Stimulated activated CD8-positive, alpha-beta memory T cell treated with anti-CD3 and anti-CD28 coated beads, Interleukin-12 subunit alpha, Interleukin-12 subunit beta, amount 100 ng/mL, for 1 hour (primary cell): ENCODE measurements at places on chromosomes 12 and 14.

GRCh38 chr14:104820669-104821228 is 19.8 kb downstream of the ZBTB42 start:
- DNase-seq: no peak

DNA sequence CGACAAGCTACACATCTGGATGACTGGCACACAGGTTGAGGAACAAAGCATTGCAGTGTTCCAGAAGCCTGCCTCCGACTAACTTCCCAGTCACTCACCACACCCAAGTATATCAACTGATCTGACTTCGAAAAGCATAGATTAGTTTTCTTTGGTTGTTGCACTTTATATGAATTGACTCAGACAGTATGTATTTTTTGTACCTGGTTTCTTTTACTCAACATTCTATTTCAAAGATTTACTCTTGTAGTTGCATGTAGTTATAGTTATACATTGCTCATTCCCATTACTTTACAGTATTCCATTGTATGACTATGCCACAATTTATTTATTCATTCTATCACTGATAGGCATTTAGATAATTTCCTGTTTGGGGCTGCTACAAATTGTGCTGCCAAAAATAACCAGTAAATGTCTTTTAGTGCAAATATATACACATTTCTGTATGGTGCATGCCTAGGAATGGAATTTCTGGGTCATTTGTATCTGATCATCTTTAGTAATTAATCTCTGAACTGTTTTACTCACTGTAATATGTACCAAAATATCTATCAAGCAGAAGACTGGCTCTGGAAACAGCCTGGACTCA is 17.8 kb downstream of the PLCZ1 start:
- DNase-seq: no peak

- DNase-seq: no peak
Observed at GRCh38 chr14:65151609-65151956, 49.3 kb upstream of the MAX start.

- no peak for DNase-seq
Observed at GRCh38 chr12:1319212-1319611, 275.2 kb downstream of the FBXL14 start.

- DNase-seq: no peak
Observed at GRCh38 chr12:47891356-47891755, 13.4 kb downstream of the VDR start.

DNA sequence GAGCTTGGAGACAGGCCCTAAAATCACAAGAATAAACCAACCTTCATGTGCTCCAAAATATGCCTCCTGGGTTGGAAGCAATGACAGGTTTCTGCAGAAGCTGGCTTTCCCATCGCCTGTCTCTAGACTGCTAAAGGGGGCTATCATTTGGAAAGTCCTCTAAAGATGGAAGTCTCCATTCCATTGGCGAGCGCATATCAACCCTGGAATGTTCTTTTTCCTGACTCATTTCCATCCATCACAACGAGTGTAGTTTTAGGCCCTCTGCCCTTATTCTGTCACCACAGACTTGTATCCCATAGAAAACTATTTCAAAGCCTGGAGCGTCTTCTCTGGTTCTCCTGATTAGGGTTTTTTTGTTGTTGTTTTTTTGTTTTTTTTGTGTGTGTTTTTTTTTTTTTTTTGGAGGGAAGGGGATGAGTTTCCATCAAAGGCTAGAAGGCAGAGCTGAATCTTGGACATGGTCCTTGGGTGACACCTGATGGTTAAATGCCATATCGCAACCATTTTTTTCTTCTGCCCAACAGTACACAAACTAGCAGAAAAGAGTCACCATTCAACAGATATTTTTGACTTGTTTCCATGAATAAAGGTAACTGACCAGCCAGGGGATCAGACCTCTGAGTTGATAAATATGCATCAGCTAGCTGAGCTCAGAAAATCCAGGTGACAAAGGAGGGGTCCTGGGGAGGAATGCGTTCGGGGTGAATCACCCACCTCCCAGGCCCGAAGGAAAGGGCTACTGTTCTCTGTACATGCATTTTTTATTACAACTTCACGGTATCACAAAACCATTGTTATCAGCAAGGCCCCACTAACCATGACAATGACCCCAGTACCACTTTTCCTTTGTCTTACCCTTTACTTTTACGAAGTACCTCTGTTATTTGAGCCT is 40.5 kb downstream of the KCNA5 start:
- DNase-seq: no peak

DNA sequence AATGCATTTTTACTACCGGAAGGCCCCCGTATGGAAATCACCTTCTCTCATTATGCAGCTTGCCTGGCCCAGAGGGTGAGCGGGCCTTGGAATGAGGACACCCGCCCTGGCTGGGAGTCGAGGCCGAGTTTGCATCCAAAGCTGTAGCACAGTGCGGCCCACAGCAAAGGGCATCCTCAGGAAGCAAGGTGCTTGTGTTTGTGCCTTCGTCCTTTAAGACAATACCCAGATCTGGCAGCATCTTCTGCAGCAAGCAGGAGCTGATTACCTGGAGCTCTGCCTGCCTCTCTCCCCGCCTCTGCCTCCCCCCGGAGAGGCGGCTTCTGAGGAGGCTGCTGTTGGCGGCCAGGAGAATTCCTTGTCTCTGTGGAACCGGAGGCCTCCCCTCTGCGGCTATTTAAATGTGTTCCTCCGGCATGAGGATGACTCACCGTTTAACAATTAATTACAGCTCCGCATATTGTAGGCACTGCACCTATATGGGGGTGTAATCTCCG is 145.3 kb downstream of the CACNA1C start:
- no peak for DNase-seq

- no peak for DNase-seq
Observed at GRCh38 chr12:12016284-12017100, 54.2 kb upstream of the BCL2L14 start.

GRCh38 chr12:131194166-131194565 is 240.5 kb downstream of the ADGRD1 start:
- DNase-seq: no peak

DNA sequence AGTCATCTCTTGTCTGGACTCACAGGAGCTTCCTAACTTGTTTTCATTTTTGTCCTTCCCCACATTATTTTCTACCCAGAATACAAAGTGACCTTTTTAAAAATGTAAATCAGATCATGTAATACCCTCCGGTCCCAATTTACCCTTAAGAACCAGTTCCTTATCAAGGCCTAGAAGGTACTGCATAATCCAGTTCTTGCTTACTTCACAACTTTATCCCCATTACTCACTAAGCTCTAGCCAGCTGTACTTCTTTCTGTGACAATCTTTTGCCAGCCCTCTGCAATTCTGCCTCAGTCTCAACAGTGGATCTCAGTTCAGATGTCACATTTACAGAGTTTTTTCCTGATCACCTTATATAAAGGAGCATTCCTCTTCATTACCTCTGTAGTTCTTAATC is 11.6 kb downstream of the RAP1B start:
- DNase-seq: no peak

GRCh38 chr14:68638141-68638999 is 154.5 kb downstream of the ZFP36L1 start:
- DNase-seq: no peak

- DNase-seq: no peak
Observed at GRCh38 chr14:53355581-53356112, 202.5 kb upstream of the DDHD1 start.

GRCh38 chr12:71896205-71896882 is 42.3 kb upstream of the TPH2 start:
- DNase-seq: no peak

- no peak for DNase-seq
Observed at GRCh38 chr12:5898874-5899273, 46.2 kb downstream of the ANO2 start.

DNA sequence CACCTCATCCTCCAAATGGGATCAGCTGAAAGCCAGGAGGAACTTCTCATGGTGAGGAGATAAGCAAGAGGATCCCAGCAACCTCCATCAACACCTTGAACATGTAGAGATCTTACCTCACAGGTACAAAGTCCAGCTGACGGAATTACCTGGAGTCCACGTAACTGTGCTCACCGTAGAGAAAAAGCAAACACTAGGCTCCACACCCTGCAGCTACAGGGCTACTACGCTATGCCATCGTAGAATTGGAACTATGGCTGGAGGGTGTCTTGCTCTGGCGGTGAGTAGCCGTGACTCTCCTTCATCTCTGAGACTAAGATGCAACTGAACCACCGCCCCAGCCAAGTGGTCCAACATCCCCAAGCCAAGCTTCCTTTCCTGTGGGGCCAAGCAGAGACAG is 50.5 kb downstream of the CRY1 start:
- no peak for DNase-seq

DNA sequence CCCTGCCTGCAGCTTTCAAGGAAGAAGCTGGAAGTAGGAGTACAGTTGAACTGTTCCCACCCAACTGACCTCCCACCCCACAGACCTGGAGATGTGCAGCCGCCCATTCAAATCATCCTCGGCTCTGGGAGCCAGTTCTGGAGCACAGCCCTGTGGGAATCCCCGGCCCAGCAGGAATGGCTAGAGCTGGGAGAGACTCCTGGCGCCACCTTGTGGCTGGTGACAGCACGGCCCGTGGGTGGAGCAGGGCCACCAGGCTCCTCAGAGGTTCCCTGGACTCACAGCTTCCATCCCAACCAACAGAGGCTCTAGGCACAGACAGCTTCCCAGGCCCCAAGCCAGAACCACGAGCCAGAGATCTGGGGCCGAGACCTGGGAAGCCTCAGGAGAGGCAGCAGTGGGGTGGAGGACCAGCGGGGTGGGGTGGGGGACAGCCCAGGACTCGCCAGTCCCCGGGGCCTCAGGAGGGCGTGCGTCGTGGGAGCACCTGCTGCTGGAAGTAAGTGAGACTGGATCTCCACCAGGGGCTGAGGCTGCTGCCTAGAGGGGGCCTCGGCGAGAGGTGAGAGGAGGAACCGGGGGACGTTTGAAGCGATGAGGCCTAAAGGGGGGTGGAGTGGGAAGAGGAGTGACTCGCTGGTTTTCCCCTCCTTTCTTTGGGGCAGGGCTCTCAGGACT is 43.4 kb downstream of the RNF34 start:
- DNase-seq: peak; percentile 45

DNA sequence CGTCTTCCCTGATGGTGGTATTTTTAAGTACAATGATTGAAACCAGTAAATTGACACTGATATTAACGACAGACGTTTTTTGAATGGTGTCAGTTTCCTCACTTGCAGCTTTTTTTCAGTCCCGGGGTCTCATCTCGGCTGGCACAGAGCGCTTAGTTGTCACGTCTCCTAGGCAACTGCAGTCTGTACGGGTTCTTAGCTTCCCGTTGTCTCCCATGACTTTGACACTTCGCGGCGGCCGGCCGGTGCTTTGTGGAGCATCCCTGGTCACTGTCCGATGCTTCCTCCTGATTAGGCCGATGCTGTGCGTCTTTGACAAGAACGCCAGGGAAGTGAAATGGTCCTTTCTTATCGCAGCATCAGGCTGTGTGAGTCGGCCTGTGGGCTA is 67.4 kb downstream of the ADGRD1 start:
- DNase-seq: no peak

GRCh38 chr12:7869137-7869536 is 3.6 kb downstream of the SLC2A14 start:
- DNase-seq: no peak

DNA sequence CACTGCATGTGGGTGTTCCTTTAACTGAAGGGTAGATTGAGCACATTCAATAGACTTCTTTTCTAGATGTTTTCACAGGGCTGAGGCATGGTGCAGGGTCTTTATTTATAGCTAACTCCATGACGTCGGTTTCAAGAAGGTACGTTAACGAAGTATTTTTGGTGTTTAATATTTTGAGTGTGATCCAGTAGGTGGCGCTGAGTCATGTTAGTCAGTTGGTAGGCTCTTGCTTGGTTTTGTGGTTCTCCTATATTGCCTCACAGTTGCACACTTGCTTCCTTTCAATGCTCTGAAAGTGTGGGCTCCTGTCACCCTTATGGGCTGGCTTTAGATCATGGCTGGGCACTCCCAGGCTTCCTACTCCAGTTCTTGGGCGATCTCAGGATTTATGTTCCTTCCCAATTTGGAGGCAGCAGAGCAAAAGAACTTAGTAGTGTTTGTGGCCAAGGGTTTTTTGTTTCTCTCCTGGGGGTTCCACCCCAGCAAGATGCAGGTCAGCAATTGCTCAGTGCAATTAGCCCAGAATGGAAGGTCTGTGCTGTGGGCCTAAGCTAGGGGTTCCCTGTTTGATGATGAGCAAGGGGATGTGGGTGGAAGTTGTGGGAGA is 471.6 kb upstream of the FOXG1 start:
- DNase-seq: no peak

- DNase-seq: no peak
Observed at GRCh38 chr14:22800346-22800745, 14.9 kb downstream of the SLC7A7 start.

GRCh38 chr12:95470300-95470699 is 3.7 kb upstream of the METAP2 start:
- no peak for DNase-seq

DNA sequence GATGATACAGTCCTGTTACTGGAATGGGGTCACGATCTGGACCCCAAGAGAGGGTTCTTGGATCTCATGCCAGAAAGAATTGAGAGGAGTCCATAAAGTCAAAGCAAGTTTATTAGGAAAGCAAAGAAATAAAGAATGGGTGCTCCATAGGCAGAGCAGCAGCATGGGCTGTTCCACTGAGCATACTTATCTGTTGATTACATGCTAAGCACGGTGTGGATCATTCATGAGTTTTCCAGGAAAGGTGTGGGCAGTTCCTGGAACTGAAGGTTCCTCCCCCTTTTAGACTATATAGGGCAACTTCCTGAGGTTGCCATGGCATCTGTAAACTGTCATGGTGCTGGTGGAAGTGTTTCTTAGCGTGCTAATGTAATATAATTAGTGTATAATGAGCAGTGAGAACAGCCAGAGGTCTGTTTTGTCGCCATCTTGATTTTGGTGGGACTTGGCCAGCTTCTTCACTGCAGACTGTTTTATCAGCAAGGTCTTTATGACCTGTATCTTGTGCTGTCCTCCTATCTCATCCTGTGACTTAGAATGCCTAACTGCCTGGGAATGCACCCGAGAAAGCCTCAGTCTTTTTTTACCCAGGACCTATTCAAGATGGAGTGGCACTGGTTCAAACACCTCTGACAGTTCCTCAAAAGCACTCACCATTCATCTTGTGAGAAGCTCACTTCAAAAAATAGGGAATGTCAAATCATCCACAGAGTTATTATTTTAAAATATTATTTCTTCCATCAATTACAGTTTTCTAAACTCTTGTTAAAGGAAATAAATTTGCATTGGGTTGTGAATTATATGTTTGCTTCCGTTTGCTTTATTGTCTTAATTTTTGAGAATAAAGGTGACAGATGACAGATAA is 1358.8 kb upstream of the TMEM132C start:
- no peak for DNase-seq

- DNase-seq: no peak
Observed at GRCh38 chr12:24905431-24905830, 43.5 kb downstream of the BCAT1 start.
